ENCODE measurements at places on chromosomes 2 and 18.

DNA sequence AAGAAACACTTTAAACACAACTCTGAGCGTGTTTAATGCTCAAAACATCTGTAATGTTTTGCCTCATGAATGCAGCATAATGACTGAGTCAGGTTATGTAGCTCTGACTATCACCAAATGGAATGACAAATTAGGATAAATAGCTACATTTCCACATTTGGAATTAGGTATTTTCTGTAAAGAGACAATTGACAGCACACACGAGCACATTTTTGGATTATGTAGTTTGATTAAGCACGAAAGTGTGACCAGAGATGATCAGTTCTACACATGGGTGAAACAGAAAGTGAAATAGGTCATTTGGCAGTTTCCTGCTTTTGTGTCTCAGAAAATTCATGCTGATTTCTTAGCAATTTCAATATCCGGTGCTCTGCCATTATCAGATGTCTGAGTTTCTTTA is 29.0 kb downstream of the LPIN1 start:
- DNase-seq = peak; percentile 35

DNA sequence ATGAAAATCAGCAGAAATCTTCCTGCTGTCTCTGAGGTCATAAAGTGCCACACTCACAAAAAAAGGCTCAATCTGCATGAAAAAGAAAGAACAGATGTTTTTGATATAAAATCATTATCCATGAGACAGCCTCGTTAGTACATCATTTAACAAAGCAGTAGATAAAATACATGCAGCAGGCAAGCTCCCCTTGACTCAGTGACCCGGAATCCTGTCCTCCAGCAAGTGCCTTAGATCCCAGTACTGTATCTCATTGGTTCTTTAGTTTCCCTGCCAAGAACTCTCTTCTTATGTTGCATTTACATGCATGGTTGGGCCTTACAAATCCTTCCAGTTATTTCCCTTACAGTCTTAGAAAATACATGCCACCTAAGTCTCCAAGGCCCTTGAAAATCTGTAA is 148.9 kb upstream of the CCDC195 start:
- no peak for DNase-seq

DNA sequence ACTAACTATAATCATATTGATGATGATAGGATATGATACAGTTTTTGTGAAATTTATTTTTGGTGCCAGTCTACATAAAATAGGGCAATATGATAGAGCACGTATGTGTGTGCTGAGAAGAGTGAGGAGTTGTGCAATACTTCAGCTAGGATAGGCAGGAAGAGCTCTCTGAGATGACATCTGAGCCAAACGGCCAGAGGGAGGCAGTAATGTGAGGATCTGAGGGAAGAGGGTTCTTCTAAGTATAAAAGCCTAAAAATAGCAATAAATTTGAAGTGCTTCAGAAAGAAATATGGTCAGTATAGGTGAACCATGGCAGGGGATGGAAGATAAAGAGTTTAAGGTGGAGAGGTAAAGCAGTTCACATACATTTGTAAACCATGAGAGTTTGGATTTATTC is 102.5 kb downstream of the OLA1 start:
- no peak for DNase-seq

GRCh38 chr2:29382486-29382885 is 267.3 kb downstream of the CLIP4 start:
- DNase-seq = no peak

- no peak for DNase-seq
Observed at GRCh38 chr2:217816396-217816869, 186.4 kb downstream of the TNS1 start.

DNA sequence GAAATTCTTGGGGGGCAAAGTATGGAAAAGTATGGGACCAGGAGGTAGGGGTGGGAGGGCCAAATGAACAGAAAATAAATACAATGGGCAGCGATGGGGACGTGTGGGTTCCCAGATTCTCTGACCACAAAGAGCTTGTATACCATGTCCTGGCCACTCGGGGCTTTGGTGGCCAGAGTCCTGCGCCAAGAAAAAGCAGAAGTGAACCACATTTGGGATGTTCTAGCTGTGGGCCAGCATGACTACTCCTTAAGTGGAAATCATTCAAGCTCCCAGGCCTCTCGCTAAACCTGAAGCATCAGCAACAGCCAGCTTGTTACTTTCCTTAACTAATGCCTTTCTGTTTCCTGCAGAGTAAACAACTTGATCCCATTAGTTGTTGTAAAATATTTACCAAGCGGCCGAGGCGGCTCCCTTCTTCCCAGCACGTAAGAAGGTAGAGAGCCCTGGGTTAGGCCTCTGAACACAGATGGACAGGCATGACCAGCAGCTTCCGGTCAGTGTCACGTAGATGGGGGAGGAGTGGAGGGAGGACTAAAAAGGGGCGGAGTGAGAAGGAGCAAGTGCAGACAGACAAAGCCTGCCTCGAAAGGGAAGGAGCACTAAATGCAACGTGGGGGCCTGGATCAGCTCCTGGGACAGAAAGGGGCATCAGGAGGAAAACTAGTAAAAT is 88.2 kb downstream of the GALNT14 start:
- no peak for DNase-seq

DNA sequence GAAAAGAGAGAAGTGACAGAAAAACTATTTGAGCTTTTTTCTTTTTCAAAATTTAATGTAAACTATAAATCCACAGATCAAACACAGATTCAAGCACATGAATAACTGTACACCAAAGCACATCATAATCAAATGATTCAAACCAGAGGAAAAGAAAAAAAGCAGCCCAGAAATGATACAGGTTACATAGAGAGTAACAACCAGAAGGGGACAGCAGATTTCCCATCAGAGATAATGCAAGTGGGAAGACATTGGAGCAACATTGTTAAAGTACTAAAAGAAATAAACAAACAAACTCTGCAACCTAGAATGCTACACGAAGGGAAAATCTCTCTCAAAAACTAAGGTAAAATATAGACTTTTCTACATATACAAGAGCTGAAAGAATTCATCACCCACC is 34.5 kb downstream of the CMPK2 start:
- no peak for DNase-seq

DNA sequence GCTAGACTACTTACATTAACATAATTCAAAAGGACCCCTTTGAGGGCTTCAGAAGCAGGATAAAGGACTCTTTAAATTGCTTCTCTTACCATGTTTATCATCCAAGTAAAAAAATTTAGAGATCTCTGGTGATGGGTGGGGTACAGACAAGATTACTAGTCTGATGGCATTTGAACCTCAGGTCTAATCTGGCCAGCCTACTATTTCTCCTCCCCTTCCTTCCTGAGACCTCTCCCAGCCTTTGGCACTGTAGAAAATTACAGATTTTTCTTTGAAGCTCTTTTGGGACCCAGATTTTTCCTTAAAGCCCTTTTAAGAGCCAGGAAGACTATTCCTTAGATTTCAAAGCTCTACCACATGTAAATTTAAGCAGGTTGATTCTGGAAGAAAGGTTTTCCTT is 28.9 kb downstream of the GCA start:
- DNase-seq = no peak

GRCh38 chr2:169507698-169508097 is 1.8 kb upstream of the KLHL41 start:
- no peak for DNase-seq

DNA sequence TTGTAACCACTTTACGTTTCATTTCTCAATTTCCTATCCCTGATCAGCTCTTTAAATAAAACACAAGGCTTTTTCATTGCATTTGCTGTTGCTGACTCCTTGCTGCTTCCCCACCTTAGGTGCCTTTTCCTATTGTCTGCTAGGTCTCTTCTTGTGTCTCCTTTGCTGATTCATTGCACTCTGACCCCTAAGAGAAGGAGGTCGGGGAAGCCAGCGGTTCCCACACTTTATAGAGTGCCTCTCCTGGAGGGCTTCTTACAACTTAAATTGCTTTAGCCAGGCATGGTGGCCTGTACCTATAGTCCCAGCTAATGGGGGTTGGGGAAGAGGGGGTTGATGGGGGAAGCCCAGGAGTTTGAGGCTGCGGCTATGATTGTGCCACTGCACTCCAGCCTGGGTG is 495.0 kb downstream of the DLGAP1 start:
- no peak for DNase-seq

DNA sequence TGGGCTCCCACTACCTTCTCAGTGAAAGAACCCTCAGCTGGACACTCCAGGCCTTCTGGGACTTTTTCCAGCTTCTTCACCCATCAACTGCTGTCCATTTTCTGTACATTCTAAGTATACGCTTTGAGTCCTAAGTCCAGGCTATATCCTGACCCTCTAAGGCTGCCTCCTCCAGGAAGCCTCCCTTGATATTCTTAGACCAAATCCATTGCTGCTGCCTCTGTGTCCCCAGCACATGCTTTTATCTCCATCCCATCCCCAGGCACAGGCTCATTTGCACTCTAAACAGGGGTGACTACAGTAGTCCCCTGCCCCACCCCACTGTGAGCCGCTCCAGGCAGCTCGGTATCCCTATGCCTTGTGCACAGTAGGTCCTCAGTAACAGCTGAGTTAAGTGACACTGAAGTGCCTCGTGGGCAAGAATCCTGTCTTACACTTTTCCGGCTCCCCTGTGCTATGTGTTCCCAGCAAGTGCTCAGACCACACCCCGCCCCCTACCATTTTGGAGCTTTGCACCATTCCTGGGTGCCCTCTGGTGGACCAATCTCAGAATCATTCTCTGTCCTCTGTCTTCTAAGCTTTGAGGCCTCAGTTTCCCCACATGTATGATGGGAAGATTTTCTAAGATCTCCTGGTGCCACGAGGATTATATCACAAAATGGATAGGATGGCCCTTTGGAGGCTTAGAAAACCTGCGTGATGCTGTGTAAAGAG is 34.9 kb downstream of the EMX1 start:
- no peak for DNase-seq

DNA sequence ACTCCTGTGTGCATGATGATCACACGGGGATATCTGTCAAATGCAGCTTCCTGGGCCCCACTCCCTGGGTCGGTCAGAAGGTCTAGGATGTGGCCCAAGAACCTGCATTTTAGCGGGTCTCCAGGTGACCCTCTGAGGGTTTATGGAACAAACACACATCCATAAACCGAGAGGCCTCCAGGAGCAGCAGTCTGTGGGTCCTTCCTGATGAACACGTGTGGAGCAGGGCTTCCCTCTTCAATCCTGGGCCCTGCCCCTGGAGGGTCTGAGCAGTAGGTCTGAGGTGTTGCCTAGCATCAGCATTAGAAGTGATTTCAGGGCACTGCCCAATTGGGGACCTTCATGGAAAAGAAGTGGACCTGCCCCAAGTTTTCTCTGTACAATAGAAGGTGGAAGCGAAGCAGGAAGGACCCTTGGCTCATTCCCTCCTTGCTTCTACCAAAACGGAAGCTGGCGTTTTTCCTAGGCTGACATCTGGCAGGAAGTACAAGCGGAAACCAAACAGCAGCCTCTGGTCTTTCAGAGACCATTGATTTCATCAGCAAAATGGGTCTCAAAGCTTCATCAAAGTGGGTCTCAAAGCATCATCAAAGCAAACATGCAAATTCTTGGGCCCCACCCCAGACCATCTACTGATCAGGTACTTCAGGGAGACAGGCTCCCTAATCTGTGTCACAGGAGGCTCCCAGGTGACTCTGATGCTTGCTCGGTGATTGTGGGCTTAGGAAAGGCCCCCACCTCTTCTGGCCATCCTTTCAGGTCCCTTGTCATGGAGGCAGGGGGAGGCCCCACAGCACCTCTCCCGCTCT is 30.7 kb downstream of the INO80C start:
- no peak for DNase-seq

DNA sequence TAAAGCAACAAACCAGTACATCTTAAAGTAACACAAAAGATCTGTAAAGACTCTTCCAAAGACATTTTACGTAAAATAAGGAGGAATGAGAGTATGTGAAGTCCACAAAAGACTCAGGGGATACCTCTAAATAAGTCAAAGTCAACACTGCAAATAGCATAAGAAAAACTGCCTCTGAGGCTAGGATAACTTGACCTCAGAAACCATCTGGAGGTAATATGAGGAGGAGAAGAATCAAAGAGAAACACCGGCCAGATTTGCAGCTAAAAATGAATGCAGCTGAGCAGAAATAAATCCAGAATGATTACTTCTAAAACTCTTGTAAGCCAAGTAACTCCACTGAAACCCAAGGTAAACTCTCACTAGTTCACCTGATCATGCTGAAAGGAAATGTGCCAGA is 52.2 kb upstream of the ERMN start:
- DNase-seq = no peak

DNA sequence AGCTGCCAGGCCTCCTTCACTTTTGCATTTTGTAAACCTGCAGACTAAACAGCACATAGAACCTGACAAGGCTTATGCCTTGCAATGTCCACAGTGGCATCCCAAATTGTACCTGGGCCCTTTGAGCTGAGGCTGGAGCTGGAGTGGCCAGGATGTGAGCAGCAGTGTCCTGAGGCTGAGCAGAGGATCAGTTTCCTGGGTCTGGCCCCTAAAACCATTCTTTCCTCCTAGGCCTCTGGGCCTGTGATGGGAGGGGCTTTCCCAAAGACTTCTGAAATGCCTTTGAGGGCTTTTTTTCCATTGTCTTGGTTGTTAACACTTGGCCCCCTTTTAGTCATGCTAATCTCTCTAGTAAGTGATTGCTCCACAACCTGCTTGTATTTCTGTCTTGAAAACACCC is 32.8 kb downstream of the FSIP2 start:
- no peak for DNase-seq

DNA sequence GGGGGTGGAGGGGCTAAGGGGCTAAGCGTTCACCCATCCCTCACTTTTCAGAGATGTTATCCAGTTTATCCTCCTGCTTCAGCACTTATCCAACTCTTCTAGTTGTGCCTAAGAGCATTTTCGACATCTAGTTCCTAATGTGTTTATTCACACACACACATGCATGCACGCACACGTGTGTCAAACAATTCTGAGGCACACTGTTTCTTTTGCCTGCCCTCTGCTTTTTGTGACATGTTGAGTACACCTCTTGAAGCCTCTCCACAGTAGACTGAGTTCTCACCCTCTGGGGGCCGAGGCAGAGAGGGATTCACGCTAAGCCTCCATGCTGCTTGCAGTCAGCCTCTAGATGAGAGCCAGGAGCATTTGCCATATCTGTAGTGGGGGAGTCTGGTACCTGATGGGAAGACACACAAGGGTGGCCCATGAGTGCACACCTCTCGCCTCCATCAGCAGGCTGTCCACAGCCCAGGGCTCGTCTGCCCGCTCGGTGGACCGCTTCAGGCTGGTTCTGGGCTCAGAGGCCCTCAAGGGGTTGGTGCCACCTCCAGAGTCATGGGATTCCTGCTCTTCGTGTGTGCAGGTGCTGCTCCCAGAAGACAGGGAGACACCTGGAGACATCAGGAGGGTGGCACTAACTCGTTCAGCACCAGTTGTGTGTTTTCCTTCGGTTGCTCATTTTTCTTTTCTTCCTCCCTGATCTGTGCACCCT is 11.9 kb downstream of the TWIST2 start:
- DNase-seq = no peak

- no peak for DNase-seq
Observed at GRCh38 chr18:73201940-73202339, 334.2 kb upstream of the NETO1 start.
